ENCODE measurements at places on chromosomes 13 and 19.
A peak's percentile ranks its signal among the peaks of the same experiment; 100 is the strongest.

GRCh38 chr19:35348911-35349611 lies 1.4 kb downstream of the FFAR1 start:
- no peak overlapping the region for H3K27ac ChIP-seq
- peak; percentile 12 for DNase-seq
- H3K27me3 ChIP-seq = peaks cover 86% of the 10 kb centered on the region
- no peaks in the 10 kb centered on the region for H3K36me3 ChIP-seq
- no peak overlapping the region for H3K4me3 ChIP-seq

GRCh38 chr19:925087-925525 lies 729 bp upstream of the ARID3A start:
- peak overlapping the region; percentile 82 for H3K27ac ChIP-seq
- peaks cover 16% of the 10 kb centered on the region for H3K27me3 ChIP-seq
- DNase-seq = peak; percentile 81
- H3K4me1 ChIP-seq = peaks cover 28% of the 10 kb centered on the region
- H3K4me3 ChIP-seq = peak overlapping the region; percentile 76
- peaks cover 5% of the 10 kb centered on the region for H3K36me3 ChIP-seq

- no peaks in the 10 kb centered on the region for H3K27me3 ChIP-seq
- H3K4me3 ChIP-seq = no peak overlapping the region
- no peaks in the 10 kb centered on the region for H3K4me1 ChIP-seq
- peaks cover 58% of the 10 kb centered on the region for H3K36me3 ChIP-seq
These were observed 10.1 kb downstream of the ZNF17 start for GRCh38 chr19:57421037-57421436.

GRCh38 chr19:48458016-48458415 lies 2.6 kb downstream of the KCNJ14 start:
- no peaks in the 10 kb centered on the region for H3K27me3 ChIP-seq
- H3K4me1 ChIP-seq = peaks cover 3% of the 10 kb centered on the region
- peaks cover 16% of the 10 kb centered on the region for H3K36me3 ChIP-seq

DNA sequence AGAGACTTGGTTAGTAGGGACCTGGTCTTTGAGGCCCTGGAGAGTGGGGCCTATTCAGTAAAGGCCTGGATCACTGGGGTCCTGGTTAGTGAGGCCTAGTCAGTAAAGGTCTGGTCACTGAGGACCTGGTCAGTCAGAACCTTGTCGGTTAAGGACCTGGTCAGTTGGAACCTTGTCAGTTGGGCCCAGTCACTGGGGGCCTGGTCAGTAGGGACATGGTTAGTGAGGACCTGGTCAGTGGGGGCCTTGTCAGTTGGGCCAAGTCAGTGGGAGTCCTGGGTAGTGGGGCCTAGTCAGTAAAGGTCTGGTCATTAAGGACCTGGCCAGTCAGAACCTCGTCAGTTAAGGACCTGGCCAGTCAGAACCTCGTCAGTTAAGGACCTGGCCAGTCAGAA lies 43.2 kb upstream of the TPM4 start:
- H3K27ac ChIP-seq = no peak overlapping the region
- no peak for DNase-seq
- H3K4me3 ChIP-seq = no peak overlapping the region
- no peaks in the 10 kb centered on the region for H3K4me1 ChIP-seq
- peaks cover 5% of the 10 kb centered on the region for H3K27me3 ChIP-seq
- H3K36me3 ChIP-seq = no peaks in the 10 kb centered on the region

- no peak for DNase-seq
- no peaks in the 10 kb centered on the region for H3K36me3 ChIP-seq
- peaks cover 5% of the 10 kb centered on the region for H3K4me1 ChIP-seq
- H3K27ac ChIP-seq = no peak overlapping the region
- peaks cover 54% of the 10 kb centered on the region for H3K27me3 ChIP-seq
These were observed 2.3 kb downstream of the PLPP2 start for GRCh38 chr19:288911-289310.

GRCh38 chr19:20077791-20078463 lies at the start of gene ZNF90:
Gene ZNF90, plus strand, starts transcription at chr19:20078000. Its CDS starts 133 bp downstream, at chr19:20078133.
- H3K4me1 ChIP-seq = peaks cover 18% of the 10 kb centered on the region
- peaks cover 48% of the 10 kb centered on the region for H3K36me3 ChIP-seq
- DNase-seq = peak; percentile 92
- H3K27me3 ChIP-seq = no peaks in the 10 kb centered on the region

DNA sequence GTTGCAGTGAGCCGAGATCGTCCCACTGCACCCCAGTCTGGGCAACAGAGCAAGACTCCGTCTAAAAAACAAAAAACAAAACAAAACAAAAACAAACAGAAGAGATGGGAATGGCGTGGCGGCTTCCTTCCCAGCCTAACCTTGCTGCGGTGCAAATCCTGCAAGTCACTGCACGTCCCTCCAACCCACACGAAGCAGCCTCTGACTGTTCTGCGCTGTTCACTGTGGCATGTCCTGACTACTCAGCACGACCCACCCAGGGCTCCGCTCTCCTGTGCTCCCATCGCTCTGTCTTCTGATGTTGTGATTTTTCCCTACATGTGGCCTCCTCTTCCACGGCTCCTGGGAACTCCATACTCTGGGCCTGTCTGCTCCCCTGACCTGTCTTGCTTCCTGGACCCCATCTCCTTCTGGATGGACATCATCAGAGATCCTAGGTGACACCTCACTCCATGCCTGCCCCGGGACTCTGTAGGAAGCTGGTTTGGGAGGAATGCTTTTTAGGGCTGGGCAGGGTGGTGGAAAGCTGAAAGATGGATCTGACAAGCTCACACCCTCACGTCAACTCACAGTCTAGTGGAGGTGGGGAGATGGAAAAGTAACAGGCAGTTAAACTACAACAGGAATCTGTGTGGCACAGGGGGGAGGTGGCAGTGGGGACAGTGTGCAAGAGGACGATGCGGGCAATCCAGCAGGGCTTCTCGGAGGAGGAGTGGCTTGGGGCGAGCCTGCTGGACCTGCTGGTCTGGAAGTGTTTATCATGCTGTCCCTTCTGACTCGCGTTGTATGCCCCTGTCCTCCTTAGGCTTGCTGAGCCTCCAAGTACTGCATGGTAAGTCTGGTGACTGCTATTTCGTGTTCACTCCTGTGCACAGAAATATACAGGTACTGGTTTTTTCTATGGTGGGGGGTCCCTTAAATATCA lies 18.8 kb downstream of the ZSCAN5A start:
- H3K36me3 ChIP-seq = peaks cover 3% of the 10 kb centered on the region
- peaks cover 2% of the 10 kb centered on the region for H3K4me1 ChIP-seq
- H3K27ac ChIP-seq = no peak overlapping the region
- H3K4me3 ChIP-seq = no peak overlapping the region

- peaks cover 24% of the 10 kb centered on the region for H3K36me3 ChIP-seq
- DNase-seq = peak; percentile 84
- H3K4me3 ChIP-seq = peak overlapping the region; percentile 89
- H3K4me1 ChIP-seq = peaks cover 32% of the 10 kb centered on the region
- peaks cover under 1% of the 10 kb centered on the region for H3K27me3 ChIP-seq
- peak overlapping the region; percentile 92 for H3K27ac ChIP-seq
These were observed 3.0 kb downstream of the GADD45B start for GRCh38 chr19:2478756-2479555.

- no peaks in the 10 kb centered on the region for H3K27me3 ChIP-seq
- H3K27ac ChIP-seq = no peak overlapping the region
- H3K4me3 ChIP-seq = no peak overlapping the region
- peaks cover 1% of the 10 kb centered on the region for H3K36me3 ChIP-seq
These were observed 534.7 kb downstream of the KLF12 start for GRCh38 chr13:73599232-73600128.

DNA sequence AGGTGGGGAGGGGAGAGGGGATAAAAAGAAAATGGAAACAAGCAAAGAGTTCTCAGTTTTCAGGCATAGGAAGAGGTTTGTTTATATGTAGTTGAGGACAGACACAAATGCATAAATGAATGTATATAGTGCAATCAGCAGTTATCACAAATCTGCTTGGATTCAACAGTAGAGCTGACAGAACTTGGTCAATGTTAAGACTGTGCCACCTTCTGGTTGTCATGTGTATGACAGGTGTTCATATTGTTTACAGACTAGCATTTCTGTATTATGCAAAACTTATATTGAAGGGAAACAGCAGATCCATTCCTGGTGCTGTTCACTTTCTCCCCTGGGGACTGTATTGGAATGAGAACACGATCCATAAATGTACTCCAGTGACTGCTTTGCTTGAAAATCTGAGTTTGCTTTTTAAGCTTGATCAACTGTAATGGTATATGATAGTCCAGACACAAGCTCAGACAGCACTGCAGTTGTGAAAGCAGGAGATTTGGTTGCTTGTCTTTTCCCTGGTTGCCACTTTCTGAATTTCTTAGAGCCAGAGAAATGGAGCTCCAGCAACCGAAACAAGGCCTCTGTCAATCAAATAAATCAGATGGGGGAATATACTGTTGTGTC lies 319.5 kb upstream of the OBI1 start:
- H3K4me1 ChIP-seq = no peaks in the 10 kb centered on the region
- no peaks in the 10 kb centered on the region for H3K36me3 ChIP-seq
- peak; percentile 52 for DNase-seq
- H3K27ac ChIP-seq = no peak overlapping the region

DNA sequence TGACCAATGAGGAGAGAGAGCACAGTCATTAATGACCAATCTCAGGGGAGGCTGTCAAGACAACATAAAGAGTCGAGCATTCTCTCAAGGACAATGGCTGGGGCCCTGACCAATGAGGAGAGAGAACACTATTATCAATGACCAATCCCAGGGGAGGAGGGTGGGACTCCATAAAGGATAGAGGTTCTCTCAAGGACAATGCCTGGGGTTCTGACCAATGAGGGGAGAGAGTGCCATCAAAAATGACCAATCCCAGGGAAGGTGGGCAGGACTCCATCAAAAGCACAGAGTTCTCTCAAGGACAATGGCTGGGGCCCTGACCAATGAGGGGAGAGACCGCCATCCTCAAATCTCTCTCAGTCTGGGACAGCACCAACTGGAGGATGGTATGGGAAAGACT lies 3.3 kb upstream of the KLK11 start:
- peaks cover 35% of the 10 kb centered on the region for H3K27me3 ChIP-seq
- H3K36me3 ChIP-seq = no peaks in the 10 kb centered on the region
- no peak overlapping the region for H3K4me3 ChIP-seq
- no peak for DNase-seq
- H3K4me1 ChIP-seq = no peaks in the 10 kb centered on the region

- peaks cover 48% of the 10 kb centered on the region for H3K27me3 ChIP-seq
- peaks cover 13% of the 10 kb centered on the region for H3K4me1 ChIP-seq
- H3K27ac ChIP-seq = no peak overlapping the region
- no peak for DNase-seq
- H3K4me3 ChIP-seq = no peak overlapping the region
- H3K36me3 ChIP-seq = no peaks in the 10 kb centered on the region
These were observed 4.6 kb upstream of the TPRX2 start for GRCh38 chr19:47854459-47854858.

- no peaks in the 10 kb centered on the region for H3K27me3 ChIP-seq
- no peak for DNase-seq
- peak overlapping the region; percentile 55 for H3K4me3 ChIP-seq
- H3K36me3 ChIP-seq = no peaks in the 10 kb centered on the region
- H3K27ac ChIP-seq = peak overlapping the region; percentile 99
- H3K4me1 ChIP-seq = peaks cover 54% of the 10 kb centered on the region
These were observed 154.2 kb downstream of the TM9SF2 start for GRCh38 chr13:99655351-99656091.

- H3K4me1 ChIP-seq = peaks cover 23% of the 10 kb centered on the region
- peaks cover 11% of the 10 kb centered on the region for H3K36me3 ChIP-seq
- DNase-seq = peak; percentile 83
- peak overlapping the region; percentile 35 for H3K4me3 ChIP-seq
These were observed 4.0 kb upstream of the GRIN3B start for GRCh38 chr19:996051-996838.

DNA sequence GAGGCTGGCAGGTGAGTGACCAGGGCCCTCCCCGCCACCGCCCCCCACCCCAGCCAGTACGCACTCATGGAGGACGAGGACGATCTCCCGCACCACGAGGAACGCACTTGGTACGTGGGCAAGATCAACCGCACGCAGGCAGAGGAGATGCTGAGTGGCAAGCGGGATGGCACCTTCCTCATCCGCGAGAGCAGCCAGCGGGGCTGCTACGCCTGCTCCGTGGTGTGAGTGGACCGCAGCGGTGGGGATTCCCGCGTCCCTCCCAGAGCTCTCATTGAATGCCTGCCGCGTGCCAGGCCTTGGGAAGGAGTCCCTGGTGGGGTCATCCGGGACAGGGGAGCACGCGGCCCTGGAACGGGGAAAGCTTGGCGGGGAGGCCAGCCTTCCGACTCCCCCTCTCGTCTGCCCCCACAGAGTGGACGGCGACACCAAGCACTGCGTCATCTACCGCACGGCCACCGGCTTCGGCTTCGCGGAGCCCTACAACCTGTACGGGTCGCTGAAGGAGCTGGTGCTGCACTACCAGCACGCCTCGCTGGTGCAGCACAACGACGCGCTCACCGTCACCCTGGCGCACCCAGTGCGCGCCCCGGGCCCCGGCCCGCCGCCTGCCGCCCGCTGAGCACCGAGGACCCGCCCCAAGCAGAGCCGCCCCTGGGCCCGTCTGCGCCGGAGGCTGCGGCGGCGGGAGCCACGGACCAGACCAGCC lies 4.8 kb upstream of the IFI30 start:
- H3K27me3 ChIP-seq = no peaks in the 10 kb centered on the region
- H3K36me3 ChIP-seq = peaks cover 20% of the 10 kb centered on the region
- H3K4me3 ChIP-seq = no peak overlapping the region
- peaks cover 15% of the 10 kb centered on the region for H3K4me1 ChIP-seq
- H3K27ac ChIP-seq = no peak overlapping the region

DNA sequence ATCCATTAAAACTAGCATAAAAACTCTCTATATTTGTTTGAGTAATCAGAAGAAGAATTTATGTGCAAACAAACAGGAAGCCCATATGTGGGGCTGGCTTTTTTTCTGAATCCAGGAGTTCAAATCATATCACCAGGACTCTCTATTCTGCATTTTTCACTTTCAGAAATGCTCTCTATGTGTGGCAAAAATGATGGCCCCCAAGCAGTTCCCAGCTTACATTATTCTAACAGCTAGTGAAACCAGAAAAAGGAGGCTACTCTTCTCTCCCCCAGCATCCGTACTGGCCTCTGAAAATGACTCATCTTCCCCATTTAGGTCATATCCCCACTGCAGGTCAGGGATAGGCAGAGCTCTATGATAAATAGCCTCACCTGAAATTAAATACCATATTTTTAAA lies 20.4 kb downstream of the RBM26 start:
- peak overlapping the region; percentile 42 for H3K27ac ChIP-seq
- H3K36me3 ChIP-seq = peaks cover 6% of the 10 kb centered on the region
- H3K27me3 ChIP-seq = no peaks in the 10 kb centered on the region
- no peak overlapping the region for H3K4me3 ChIP-seq
- DNase-seq = no peak
- peaks cover 54% of the 10 kb centered on the region for H3K4me1 ChIP-seq
